ENCODE measurements at places on chromosomes 16 and 17.

GRCh38 chr17:60695960-60696359 is 18.3 kb downstream of the BCAS3 start:
- no peak for DNase-seq

DNA sequence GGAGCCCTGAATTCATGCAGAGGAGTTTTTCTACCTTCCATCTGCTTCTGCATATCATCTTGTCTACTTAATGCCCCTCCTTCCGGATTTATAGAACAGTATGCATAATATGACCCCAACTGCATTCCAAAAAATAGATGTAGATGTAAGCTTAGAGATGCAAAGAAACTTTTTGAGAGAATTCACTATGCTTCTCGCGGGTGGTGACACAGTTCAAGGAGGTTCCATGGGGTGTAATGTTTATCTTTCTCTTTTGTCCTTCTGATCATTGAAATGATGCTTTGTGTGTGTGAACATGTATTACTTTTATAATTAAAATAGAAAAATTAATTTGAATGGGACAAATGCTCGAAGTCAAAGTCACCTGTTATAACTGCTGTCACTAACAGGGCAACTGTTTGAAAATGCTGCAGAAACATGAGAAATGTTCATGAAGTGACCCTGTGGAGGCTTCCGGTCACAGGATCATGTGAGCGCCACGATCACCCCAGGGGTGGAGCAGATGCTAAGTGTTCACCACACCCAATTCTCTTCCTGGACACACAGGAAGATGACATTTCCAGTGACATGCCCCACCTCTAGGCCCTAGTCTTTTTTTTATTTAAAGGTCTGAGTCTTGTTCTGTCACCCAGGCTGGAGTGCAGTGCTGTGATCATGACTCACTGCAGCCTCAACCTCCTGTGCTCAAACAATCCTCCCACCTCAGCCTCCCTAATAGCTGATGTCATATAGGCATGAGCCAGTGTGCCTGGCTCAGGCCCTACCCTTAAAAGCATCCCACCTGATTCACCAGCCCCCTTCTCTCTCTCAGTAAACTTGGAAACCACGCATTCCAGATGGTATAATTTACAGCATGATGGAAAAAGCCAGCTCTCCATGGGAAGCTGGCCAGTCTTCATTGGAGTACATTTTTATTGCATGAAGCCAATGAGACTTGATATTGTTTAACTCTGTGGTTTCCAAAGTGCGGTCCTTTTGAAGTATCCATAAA is 21.0 kb upstream of the AGRP start:
- peak; percentile 47 for DNase-seq

DNA sequence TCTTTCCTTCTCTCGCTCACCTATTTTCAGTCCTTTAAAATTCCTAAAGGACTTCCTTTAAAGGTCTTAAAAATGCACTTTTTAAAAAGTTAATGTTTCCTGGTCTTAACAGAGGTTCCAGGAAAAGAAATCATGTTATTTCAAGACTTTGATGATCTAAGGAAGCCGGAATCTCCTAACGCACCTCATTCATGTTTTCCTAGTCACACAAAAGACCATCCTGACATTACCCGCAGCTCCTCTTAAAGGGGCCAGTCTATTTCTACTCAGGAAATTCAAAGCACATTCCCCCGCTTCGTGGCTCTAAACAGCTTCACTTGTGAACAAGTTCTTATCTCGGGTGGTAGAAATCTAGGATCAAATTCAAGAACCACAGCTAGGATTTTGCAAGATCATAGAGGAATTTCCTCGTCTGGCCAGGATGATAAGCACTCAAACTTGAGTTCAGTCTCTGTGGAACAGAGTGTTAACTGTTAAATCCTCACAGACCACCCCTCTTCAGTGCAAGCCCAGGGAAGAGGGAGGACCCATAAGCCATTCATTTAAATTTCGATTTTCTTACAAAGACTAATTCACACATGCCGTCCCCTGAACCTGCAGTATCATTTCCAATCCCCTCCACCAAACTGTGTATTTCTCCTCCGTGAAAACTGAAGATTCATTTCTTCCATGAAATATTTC is 137.1 kb upstream of the AXIN2 start:
- no peak for DNase-seq

GRCh38 chr16:2698965-2699750 is 16.8 kb downstream of the KCTD5 start:
- DNase-seq, result no peak

DNA sequence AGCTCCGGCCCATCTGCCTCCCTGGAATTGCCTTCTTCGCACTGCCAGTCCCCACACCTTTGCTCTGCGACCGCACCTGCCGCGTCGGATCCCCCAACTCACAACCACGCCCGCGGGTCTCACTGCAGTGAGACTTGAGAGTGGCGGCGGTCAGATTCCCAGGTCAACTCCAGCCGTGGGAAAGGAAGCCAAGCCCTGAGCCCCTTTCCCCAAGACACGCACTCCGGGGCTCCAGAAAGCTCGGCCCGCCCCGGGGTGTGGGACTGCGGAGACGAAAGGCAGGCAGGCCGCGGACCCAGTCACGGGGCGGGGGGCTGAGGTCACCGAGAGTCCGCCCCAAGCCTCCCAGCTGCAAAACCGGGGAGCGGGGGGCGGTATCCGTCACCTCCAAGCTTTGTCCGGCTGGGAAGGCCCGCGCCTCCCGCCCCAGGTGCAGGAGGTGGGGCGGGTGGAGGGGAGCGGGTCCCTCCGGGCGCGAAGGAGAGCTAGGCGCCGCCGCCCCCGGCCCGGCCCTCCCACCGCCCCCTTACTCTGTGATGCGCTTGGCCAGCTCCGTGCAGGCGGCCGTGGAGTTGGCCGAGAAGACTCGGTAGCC is 615 bp downstream of the PRPSAP1 start:
- DNase-seq, result no peak

- DNase-seq, result no peak
Observed at GRCh38 chr16:87945351-87946042, 5.7 kb upstream of the BANP start.

DNA sequence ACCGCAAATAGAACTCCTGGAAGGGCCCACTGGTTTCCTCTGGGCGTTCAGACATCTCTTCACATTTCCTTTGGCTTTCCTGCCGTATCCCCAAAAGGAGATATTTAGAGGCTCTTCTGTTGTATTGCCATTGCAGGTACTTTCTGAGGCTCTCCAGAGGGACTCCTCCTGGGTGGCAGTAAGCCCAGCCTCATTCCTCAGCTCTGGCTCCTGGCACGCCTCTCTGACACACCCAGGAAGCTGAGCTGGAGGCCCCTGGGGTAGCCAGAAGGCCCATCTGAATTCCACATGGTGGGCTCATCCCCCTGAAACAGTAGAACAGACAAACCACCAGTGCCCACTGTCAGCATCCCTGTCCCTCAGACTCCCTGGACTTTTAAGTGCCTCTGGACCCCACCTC is 206.7 kb downstream of the PARN start:
- no peak for DNase-seq

- DNase-seq, result no peak
Observed at GRCh38 chr16:4176906-4177417, 60.7 kb upstream of the ADCY9 start.

DNA sequence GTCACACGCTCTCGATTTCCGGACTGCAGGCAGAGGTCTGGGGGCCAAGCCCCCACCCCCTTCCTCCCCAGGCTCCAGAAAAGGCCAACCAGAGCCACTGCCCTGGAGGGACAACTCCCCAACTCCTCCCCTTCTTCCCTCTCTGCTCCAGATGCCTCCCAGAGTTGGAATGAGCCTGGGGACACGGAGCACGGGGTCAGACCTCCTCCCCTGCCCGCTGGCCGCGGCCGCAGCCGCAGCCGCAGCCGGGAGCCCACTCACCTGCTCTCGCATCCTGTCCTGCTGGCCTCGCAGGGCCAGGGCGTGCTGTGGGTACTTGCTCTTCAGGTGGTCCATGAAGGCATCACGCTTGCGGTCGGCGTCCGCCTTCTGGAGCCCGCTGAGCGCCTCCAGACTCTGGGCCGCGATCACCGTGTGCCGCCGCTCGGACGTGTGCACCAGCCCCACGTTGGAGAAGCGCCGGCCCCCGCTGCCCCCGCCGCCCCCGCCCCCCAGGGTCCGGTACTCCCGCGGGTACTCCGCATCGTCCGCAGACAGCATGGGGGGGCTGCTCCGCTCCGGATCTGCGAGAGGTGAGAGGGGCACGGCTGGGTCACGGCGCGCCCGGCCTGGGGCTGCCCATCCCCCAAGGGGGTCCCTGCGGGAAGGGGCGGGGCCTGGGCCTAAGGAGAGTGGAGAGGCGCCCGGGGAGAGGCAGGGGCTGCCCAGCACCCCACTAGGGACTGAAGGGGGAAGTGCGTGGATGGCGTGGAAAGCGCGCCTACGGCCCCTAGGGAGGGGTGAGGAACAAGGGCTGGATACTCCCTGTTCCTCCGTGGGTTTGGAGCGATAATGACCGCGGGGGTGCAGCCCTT is 27.3 kb downstream of the SRCIN1 start:
- DNase-seq, result no peak

- DNase-seq, result no peak
Observed at GRCh38 chr17:14732211-14732610, 431.3 kb downstream of the HS3ST3B1 start.

GRCh38 chr16:55532227-55532626 is 23.4 kb downstream of the LPCAT2 start:
- DNase-seq, result no peak

DNA sequence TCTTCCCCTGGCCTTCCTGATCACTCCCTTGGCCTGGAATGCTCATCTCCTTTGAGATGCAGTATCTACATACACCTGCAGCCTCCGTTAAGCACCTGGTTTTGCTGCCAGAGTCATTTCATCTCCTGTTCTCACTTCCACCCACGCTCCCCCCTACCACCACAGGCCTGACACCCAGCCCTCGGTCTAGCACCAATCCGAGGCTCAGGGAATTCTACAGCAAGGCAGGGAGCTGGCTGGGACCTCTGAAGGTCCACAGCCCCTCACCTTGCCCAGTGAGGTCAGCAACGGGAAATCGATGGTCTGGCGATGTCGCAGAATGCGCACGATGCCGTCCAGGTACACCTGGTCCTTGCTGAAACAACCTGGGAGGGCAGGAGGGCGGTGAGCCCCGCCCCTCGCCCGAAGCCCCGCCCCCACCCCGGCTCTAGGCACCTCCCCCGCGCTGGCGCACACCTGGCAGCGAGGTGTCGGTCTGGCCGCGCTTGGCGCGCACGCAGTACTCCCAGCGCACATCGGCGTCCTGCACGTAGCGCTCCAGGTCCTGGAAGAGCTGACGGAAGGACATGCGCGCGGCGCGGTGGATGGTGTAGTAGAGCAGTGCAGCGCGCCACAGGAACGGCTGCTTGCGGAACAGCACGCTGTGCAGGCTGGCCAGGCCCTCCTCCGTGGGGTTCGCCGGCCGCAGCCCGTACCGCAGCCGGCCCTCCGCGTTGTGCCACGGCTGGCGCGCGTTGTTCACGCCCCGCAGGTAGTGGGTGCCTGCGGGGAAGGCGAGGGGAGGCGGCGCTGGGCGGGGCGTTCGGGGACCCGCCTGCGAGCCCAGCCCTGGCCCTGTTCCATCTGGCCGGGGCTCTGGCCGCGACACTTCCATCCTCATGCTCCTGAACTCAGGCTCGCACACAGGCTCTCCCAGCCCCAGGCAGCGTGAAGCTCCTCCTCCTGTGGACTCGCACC is 5.7 kb downstream of the MATCAP1 start:
- no peak for DNase-seq

- DNase-seq, result peak; percentile 93
Observed at GRCh38 chr16:4944333-4945281, 7.7 kb upstream of the PPL start.

DNA sequence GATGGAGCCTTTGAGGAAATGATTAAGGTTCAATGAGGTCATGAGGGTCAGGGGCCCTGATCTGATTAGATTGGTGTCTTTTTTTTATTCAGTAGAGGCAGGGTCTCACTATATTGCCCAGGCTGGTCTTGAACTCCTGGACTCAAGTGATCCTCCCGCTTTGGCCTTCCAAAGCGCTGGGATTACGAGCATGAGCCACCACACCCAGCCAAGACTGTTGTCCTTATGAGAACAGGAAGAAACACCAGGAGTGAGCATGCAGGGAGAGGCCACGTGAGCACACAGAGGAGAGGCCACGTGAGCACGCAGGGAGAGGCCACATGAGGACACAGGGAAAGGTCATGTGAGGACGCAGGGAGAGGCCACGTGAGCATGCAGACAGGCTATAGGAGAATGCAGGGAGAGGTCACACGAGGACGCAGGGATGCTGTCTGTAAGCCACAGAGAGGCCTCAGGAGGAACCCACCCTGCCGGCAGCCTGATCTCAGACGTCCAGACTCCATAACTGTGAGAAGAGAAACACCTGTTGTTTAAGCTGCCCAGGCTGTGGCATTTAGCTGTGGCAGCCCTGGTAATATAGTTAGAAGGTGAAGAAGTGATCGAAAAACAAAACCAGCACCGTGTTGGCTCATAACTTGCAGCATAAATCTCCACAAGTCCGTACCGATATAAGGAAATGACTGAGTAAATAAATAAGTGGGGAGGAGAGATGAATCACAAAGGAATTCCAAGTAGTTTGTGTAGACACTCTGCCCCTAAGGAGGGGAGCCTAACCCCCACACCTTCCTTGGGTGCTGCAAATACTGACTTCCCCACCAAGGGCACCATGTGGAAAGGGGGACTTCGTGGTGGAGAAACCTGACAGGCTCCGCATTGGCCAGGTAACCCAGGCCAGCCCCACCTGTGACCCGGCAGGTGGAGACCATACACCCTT is 14.6 kb upstream of the CSNK1D start:
- DNase-seq, result no peak

- peak; percentile 2 for DNase-seq
Observed at GRCh38 chr16:2710711-2711231, 9.3 kb downstream of the PRSS27 start.

GRCh38 chr17:57890857-57891232 is 41.0 kb upstream of the MRPS23 start:
- DNase-seq, result no peak

- DNase-seq, result no peak
Observed at GRCh38 chr16:24382762-24383407, 126.8 kb downstream of the CACNG3 start.

GRCh38 chr16:3459401-3460090 is 16.1 kb downstream of the NAA60 start:
- DNase-seq, result no peak

DNA sequence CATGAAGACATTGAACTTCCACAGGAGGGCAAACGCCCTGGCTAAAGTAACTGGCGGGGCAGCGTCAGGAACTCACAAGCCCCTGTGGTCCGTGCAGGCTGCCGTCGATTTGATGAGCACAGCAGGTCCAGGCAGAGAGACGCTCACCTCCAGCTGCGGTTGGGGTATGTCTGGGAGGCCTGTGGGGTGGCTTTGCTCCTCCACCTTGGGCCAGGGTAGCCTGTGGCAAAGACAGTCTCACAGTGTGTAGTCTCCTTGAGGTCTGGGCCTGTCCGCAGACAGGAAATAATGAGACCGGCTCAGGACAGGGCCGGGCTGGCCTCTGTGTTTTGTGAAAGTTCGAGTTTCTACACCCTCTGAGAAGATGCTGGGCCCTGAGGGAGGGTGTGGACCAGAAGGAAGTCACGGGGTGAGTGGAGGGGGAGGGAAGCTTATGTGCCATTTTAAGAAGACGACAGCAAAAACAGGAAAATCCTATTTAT is 103.3 kb downstream of the METRNL start:
- DNase-seq, result no peak

GRCh38 chr17:31393749-31394146 is 2.3 kb downstream of the RAB11FIP4 start:
- no peak for DNase-seq
